Epithelial cell of prostate (primary cell): ENCODE measurements at places on chromosomes 2 and 18.

GRCh38 chr2:172420216-172420615 is 7.2 kb upstream of the ITGA6 start:
- no peak for DNase-seq

DNA sequence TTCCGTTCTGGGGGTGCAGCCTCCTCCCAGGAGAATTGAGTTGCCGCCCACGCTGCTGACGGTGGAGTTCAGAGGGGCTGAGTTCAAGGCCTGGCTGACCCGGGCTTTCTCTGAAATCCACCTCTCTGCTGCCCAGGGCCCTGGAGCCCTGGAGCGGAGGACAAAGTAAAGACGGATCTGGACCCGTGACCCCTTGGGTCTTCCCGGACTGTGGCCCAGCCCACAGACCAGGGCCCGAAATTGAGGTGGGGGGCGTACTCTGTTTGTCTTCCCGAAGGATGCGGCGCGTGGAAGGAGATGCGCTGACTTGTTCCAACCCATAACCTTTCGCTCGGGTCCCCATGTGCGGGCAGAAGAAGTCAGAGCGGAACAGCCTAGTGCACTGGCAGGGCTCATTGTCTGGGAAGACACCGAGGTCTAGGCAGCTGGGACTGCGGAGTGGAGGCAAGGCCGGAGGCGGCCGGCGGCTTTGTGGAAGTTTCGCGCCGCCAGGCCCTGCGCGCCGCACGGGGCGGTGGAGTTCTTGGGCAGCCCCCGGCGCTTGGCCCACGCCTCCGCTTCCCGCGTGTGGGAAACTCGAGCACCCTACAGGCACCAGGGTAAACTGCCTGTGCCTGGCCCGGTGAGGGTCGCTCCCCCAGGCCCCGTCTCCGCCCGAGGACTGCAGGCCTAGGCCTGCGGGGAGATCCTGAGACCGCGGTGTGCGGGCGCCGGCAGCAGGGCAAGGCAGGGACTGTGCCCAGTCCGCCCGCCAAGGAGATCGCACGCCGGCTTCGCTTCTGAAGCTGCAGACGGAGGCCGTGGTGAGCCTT is 9.8 kb downstream of the POU3F3 start:
- DNase-seq = no peak

- no peak for DNase-seq
Observed at GRCh38 chr2:50591642-50592041, 440.3 kb downstream of the NRXN1 start.

- no peak for DNase-seq
Observed at GRCh38 chr2:113232740-113233139, 46.0 kb downstream of the PAX8 start.

GRCh38 chr2:164498836-164499235 is 122.4 kb downstream of the GRB14 start:
- no peak for DNase-seq

DNA sequence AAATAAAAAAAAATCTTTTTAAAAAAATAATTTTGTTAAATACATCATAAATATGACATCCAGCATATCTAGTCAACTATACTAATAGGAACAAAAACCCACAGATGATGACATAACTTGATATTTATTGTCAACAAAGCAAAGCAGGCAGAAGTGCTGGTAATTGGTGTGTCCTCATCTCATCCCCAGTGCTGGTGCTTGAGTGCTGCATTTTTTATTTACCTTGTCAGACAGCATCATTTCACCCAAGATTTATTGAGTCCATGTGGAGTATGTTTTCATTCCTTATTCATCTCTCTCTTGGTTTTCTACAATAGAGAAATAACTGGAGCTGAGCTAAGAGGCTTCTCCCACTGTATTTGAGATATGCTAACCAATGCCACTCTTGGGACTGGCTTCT is 191.6 kb upstream of the SLC14A2 start:
- DNase-seq = no peak

GRCh38 chr2:150589681-150590080 is 102.2 kb upstream of the RND3 start:
- no peak for DNase-seq

GRCh38 chr2:75892490-75892889 is 181.8 kb upstream of the GCFC2 start:
- DNase-seq = no peak

- no peak for DNase-seq
Observed at GRCh38 chr2:20428717-20429490, 18.0 kb upstream of the RHOB start.

DNA sequence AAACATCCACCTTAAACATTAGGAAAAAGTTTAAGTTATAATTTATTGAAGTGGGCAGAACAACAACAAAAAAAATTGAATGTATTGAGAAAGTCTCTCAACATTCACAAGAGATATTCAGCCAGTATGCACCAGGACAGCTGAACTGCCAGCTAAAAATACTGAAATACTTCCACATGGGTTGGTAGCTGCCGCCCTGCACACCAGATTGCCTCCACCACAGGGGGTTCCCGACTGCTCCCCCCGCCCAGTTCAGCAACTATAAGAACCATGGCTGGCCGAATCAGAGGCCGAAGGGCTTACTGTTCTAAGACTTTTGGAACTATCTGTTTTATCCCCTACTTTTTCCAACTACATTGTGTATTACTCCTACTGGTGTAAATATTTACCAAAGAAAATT is 150.0 kb upstream of the LRP1B start:
- no peak for DNase-seq

DNA sequence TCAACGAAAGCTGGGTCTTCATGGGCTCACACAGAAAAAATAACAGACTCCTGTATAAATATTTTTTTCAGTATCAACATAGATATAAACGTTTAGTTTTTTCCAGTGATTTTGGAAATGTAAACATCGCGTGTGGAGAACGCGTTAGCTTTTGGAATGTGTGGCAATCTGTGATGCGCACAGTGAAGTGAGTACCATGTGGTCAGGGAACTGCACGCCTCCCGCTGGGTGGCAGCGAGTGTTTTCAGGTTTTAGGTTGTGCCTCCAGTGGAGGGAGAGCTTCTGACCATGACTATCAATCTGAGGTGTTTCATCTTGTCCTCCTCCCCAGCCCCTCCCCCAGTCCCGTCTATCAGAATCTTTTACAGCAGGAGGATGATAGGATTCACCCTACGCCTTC is 127.8 kb downstream of the ARHGAP28 start:
- DNase-seq = no peak
